Tibial nerve (tissue), 4 donors: ENCODE measurements at places on chromosomes 5 and 9. TPM values are rescaled to one million over a fixed set of nuclear protein-coding genes. Genes with fewer than 3 reads are reported as not detected.

NPDC1 gene
- total RNA-seq: 128 TPM

SMIM33 gene
- total RNA-seq: not detected

GRCh38 chr9:129876815-129877214, 41.6 kb downstream of the USP20 start:
- no peak for DNase-seq

GRCh38 chr5:115402822-115403577, 106.5 kb upstream of the CCDC112 start:
- no peak for DNase-seq

DNA sequence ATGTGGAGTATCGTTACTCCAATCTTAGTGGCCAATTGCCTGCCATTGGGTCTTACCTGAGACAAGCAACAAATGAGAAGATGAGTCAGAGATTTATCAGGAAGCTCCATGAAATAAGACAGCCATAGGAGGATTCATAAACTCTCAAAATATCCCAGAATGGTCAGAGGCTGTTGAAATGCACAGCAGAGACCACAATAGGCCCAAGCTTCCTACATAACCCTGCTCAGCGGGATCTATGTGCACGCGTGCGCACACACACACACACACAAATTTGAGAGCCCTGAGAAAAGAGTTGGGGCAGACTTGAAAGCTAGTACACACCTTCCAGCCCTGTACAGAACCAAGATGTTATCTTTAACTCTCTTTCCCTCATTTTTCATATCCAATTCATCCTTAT, 9.8 kb downstream of the UIMC1 start:
- no peak for DNase-seq

- DNase-seq: no peak
These were observed 71.4 kb downstream of the LRSAM1 start for GRCh38 chr9:127522727-127523126.
